Stimulated activated CD4-positive, alpha-beta T cell treated with anti-CD3 and anti-CD28 coated beads, Interleukin-12 subunit alpha, Interleukin-12 subunit beta, amount 100 ng/mL, for 48 hours (primary cell): ENCODE measurements at places on chromosomes 2 and 18.
A peak's percentile ranks its signal among the peaks of the same experiment; 100 is the strongest.

DNA sequence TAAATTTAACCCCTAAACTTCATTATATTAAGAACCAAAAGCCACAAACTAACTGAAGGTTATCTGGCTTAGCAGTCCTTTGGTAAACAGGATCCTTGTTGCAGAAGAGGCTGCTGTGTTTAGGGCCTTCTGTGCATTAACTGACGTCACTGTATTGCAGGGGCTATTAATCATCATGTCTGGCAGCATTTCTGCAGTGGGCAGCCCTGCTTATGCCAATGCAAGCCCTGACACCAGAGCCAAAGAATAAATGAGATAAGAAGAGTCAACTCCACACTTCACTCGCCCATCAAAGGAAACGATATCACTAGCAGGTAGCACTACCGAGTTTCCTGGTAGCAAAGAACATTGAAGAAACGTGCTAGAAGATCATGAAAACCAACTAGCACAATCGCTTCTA, 110.6 kb downstream of the PLEKHM3 start:
- no peak for DNase-seq

GRCh38 chr2:223997938-223998337, 40.7 kb downstream of the MRPL44 start:
- DNase-seq: no peak

DNA sequence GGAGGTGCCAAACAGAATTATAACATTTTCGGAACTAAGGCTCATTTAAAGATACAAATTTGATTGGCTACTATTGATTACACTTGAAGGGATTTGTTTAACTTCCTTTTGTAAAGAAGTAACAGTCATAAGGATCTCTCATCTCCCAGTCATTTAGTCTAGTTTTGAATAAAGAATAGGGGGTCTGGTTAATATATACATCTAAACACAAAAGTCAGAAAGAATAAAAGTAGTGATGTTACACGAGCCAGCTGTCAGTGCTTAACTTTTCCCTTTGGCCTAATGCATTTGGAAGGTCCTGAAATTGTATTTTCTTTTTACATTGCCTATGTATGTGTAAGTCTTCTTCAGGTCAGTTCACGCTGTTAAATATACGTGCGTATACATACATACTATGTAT, 8.1 kb downstream of the SEPTIN2 start:
- no peak for DNase-seq

GRCh38 chr2:1375794-1376193, 37.5 kb upstream of the TPO start:
- no peak for DNase-seq

DNA sequence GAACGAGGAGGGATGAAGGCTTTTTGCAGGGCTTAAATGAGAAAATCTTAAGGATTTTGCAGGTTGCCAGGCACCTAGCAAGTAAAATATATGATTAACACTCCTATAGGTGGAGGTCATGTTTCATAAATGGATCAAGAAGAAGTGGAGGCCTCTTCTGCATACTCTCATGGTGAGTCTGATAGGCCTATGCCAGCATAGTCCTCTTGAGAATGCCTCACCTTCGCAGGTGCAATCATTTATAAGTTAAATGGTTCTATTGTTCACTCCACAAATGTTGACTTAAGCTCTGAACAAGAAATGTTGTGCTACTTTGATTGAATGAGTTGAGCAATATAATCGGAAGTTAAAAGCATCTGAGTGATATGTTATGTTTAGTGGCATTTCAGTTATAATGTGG, 12.1 kb downstream of the LRRTM1 start:
- DNase-seq: no peak

DNA sequence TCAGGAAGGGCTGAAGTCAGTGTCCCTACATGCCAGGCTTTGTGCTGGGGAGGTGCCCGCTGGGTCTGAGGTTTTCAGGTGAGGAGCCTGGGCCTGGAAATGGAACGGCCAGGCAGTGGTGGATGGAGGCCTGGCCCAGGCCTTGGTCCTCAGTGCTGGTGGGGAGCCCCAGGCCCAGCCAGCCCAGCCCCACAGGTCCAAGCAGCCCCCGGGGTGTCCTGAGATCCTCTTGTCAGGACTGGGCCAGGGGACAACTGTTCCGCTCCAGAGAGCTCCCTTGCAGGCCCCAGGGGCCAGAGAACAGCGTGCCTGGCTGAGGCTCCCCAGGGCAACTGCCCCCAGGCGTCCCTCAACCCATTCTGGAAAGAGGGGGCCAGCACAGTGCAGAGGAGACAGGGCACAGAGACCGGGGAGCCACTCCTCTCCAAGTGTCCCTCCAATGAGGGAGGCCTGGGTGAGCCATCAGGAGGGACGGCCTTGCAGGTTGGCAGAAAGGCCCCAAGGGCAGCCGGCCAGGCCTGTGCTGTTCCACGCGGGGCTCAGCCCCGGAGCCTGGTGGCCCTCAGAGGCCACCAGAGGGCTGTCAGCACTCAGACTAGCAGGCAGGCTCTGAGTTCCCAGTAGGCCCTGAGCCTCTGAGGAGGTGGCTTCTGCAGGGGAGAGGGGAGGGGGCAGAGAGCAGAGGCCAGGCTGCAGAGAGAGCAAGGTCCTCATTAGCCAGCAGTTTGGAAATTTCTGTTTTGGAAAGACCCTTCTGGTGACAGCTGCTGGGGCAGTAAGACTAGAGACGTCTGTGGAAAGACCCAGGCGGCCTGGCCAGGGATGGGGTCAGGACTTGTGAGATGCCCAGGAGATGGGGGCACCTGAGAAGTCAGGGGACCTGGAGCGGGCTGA, 29.4 kb upstream of the SNED1 start:
- no peak for DNase-seq

GRCh38 chr2:235390108-235390815, 103.6 kb upstream of the AGAP1 start:
- DNase-seq: peak; percentile 4

GRCh38 chr2:88739985-88740600, 48.6 kb downstream of the RPIA start:
- peak; percentile 58 for DNase-seq

GRCh38 chr2:10810202-10811161, 2.1 kb downstream of the PDIA6 start:
- no peak for DNase-seq

GRCh38 chr2:225296951-225297350, 102.6 kb upstream of the NYAP2 start:
- DNase-seq: no peak

DNA sequence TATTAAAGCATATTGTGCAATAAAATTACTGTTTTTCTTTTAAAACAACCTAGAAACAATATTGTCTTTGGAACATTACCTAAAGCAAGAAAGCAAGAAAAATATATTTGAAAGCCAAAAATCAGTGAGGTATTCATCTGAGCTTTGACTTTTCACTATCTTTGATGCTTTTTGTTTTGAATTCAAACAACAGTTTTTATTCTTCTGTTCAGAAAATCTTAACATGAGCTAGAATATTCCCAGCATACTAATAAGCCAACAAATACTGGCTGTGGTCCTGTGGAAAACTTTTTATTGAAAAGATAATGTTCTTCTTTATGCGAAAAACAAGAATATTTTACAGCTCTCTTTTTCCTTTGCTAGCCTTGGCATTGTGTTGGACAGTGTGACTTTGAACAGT, 19.8 kb downstream of the FAM171B start:
- DNase-seq: no peak

DNA sequence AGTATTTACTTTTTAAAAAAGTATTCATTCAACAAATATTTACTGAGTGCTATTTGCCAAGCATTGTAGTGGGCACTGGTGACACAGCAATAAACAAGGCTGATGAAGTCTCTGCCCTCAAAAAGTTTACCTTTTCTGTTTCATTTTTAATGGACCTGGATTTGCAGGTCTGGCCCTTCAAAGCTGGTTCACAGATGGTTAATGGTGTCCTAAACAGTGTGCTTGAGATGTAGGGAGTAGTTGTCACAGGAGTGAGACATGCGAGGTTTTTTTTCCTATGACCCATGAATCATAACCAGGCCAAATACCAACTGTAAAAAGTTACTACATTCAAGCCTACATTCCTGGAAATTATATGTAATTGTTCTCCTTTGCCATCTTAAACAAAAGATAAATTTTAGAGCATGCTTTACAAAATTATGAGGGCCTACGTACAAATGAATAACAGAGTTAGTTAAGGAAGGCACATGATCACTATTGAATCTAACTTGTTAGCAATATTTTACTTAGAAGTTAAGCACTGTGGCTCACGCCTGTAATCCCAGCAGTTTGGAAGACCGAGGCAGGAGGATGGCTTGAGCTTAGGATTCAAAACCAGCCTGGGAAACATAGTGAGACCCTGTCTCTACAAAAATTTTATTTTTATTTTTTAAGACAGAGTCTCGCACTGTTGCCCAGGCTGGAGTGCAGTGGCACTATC, 223.9 kb downstream of the MBD5 start:
- no peak for DNase-seq

- DNase-seq: no peak
Observed at GRCh38 chr2:234425639-234426603, 71.0 kb downstream of the ARL4C start.

DNA sequence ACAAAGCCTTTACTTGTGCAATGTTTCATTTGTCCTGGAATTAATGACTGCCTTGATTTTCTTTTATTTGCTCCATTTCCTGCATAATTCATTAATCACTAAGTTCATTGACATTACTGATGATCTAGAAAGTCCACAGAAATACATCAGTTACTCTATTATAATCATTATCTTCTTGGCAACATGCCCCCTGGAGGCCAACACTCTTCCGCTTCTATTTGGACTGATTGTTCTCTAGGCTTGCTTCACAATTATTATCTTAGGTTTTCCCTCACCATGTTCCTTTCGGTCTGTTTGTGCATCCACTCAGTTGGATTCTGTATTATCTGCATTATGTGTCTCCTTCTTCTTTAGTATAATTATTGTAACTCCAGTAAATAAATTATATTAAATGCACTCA, 461.0 kb upstream of the CDH2 start:
- DNase-seq: no peak

GRCh38 chr18:76429262-76430126, 65.5 kb downstream of the ZNF516 start:
- no peak for DNase-seq

DNA sequence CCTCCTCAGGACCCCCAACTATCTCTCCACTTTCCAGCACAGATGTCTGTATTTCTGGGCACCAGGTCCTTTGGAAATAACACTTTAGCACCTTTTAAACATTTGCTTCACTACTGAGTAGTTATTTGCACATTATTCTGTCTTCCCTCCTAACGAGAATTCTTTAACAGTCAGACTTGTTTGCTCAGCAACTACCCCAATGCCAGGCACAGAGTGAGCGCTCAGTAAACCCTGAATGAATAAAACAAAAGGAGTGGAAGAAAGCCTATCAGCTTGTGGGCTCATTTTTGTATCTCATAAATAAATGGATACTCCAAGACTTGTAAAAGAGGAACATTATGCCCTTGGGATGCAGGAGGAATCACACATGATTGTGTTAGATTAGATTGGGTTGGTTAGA, 450.4 kb downstream of the TGIF1 start:
- no peak for DNase-seq

DNA sequence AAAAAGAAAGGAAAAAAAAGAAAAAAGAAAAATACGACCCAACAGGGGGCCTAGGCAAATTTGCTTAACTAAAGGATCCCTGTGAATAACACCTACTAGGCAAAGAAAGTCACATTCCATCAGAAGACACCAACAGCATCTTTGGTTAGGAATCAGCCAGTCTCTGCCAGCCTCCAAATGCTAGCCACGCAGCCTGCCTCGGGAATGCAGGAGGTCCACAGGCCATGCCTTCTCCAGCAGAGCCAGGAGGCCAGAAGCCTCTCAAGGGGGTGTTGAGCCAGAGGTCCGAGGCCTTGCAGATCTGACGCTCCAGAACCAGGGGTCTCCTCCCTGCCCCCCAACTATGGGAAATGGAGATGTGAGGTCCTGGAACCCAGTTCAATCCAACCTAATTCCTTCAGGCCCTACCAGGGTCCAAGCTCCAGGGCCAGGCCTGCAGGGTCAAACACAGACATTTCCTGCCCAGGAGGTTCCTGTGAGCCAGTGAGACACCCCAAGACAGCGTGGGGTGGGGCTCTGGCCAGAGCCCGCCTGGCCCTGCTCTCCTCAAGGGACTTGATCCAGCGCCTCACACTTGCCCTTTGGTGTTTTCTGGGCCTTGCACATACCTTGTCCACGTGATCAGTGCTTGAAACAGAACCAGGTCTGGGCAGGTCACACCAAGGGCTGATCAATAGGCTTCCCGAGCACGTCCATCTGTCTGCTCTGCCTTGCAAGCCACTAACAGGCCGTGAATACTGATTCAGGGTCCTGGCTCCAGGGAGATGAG, 289.6 kb upstream of the ID2 start:
- no peak for DNase-seq

DNA sequence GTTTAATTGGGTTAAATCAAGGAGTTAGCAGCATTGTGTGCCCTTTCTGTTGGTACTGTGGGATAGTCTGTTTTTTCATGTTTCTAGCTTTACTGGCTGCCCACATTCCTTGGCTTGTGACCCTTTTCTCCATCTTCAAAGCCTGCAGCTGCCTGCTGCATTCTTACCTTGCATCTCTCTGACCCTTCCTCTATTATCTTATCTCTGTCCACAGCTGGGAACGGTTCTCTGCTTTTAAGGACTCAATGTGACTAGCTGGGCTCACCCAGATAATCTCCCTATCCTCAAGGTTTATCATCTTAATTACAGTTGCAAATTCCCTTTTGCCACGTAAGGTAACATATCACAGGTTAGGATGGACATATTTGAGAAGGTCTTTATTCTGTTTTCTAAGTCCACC, 199.7 kb downstream of the KCNS3 start:
- DNase-seq: no peak

- DNase-seq: no peak
Observed at GRCh38 chr2:109162999-109163398, 34.0 kb downstream of the SH3RF3 start.

DNA sequence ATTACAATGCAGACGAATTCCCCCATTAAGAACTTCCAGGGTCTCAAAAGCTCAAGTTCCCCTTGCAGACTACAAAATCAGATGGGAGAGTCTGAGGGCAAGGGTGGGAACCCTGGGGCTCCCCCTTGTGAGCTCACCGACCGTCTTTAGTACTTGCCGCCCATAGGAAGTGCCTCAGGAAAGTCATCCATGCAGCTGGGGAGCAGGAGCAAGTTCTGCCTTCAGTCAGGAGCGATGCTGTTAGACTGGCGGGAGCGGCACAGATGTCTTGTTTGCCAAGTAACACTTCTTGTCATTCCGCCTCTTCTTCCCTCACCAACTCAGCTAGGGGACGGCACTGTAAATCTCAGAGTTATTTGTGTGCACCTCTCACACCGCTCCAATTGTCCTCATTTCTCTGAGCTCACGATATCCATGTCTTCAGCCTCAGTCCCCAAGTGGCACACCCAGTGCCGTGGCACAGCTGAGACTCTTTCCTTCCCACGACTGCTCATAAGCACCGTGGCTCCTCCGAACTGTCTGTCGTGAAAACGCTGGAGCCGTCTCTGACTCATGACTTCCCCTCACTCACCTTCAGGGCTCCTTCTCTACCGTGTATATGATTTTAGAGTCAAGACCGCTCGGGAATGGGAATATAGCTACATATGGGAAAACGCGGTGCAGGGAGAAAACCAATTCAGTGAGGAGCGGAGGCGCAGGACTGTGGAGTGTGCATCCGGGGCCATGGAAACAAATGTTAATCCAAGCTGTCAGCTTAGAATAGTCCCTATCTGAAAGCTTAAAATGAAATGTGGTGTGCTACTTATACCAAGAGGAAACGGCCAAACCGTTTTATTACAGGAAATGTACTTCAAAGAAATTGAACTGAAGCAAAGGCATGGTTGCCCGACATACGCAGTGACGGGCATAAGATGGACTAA, 34.0 kb downstream of the UXS1 start:
- DNase-seq: no peak
